ENCODE measurements at places on chromosomes 5 and 9.

DNA sequence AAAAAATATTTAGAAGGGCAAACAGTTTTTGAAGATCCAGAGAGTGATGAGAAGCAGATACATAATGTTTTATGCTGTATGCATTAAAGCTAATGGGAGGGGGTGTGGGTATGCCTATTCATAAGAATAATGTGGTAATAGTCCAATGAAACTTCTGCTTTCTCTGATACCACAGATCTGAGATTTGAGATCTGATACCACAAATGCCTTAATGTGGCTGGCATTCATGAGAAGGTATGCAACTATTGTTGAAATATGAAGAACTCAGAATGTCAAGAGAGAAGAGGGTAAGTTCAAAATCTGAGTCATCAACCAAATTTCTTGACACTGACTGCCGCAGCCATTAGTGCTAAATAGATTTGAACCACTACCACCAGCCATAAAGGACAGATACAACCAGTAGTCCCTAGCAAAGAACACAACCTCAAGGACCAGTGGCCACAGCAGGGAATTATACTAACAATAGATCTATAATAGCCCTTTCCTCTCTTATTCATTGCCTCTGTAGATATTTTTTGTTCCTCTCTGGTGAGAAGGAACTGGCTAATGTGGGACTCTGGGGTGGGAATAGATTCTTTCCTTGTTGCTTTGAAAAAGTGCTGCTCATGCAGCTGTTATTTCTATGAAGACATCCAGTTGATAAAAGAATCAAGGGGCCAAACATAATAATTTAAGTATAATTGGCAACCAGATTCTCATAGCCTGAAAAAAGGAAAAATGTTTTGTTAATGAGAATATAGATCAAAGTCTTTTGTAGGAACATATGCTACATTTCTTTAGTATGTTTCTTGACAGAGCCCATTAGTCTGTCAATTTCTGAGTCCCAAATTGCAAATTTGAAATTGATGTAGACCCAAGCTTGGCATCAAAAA is 256.5 kb upstream of the ZNF608 start:
- no peak for DNase-seq
- H3K4me1 ChIP-seq = no peaks in the 10 kb centered on the region
- H3K36me3 ChIP-seq = no peaks in the 10 kb centered on the region

- H3K36me3 ChIP-seq = peaks cover 6% of the 10 kb centered on the region
- DNase-seq = no peak
- no peak overlapping the region for H3K4me3 ChIP-seq
- H3K27me3 ChIP-seq = no peaks in the 10 kb centered on the region
- no peak overlapping the region for H3K27ac ChIP-seq
Measured at GRCh38 chr5:103546858-103547257, 15.7 kb downstream of the NUDT12 start.

DNA sequence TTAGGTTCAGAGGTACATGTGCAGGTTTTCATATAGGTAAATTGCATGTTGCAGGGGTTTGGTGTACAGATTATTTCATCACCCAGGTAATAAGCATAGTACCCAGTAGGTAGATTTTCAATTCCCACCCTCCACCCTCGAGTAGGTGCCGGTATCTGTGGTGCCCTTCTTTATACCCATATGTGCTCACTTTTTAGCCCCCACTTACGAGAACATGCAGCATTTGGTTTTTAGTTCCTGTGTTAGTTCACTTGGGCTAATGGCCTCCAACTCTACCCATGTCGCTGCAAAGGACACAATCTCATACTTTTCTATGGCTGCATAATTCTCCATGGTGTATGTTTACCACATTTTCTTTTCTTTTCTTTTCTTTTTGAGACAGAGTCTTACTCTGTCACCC is 21.2 kb downstream of the ITK start:
- no peaks in the 10 kb centered on the region for H3K36me3 ChIP-seq
- H3K27ac ChIP-seq = no peak overlapping the region
- DNase-seq = no peak

- no peak overlapping the region for H3K4me3 ChIP-seq
- no peaks in the 10 kb centered on the region for H3K36me3 ChIP-seq
- no peaks in the 10 kb centered on the region for H3K4me1 ChIP-seq
- no peaks in the 10 kb centered on the region for H3K27me3 ChIP-seq
- H3K27ac ChIP-seq = no peak overlapping the region
Measured at GRCh38 chr9:93302586-93303257, 118.8 kb downstream of the WNK2 start.

DNA sequence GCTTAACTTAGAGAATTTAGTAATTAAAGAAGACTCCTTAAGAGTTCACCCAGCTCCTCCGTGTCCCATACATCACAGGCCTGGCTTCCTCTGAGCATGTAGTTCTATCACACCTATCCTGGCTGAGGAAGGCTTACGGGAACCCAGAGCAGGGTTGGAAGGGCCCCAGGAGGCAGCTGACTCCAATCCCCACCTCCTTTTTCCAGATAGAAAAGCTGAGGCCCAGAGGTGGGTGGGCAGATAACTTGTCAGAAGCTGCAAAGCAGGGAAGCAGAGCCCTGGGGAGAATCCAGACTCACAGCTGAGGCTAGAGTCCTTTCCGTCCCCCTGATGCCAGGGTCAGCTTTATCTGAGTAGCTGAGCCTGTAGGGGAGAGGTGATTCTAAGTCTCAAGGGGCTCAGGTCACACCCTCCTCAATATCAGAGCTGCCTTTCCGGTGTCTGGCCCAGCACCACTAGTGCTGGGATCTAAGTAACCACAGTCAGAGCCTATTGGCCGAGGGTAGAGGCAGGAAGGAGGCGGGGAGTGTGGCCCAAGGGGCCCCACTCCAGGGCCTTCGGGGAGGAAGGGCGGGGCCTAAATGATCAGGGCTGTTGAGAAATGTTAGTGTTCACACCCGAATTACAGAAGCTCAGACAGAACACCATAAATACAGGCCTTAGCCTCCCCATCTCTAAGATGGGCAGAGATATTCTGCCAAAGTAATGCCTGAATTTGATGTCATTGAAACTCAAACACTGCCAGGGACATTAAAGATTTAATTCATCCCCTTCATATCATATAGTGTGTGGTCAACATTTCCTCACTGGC is 9.9 kb downstream of the CCDC69 start:
- no peaks in the 10 kb centered on the region for H3K27me3 ChIP-seq
- peak overlapping the region; percentile 89 for H3K27ac ChIP-seq

GRCh38 chr9:74391816-74392215 is 105.3 kb upstream of the RORB start:
- H3K4me3 ChIP-seq = no peak overlapping the region
- no peaks in the 10 kb centered on the region for H3K36me3 ChIP-seq
- no peaks in the 10 kb centered on the region for H3K4me1 ChIP-seq
- H3K27ac ChIP-seq = no peak overlapping the region
- DNase-seq = no peak

Measured in upper lobe of right lung (tissue), 1 donor.